Activated B cell treated with CpG ODN at 0.5 μM for 24 hours (primary cell): ENCODE measurements at places on chromosomes 16 and 17. TPM values are rescaled to one million over a fixed set of nuclear protein-coding genes. Genes with fewer than 3 reads are reported as not detected.

GRCh38 chr16:86217001-86217890, 293.1 kb upstream of the FOXF1 start:
- peaks cover 13% of the 10 kb centered on the region for H3K27me3 ChIP-seq
- no peak overlapping the region for H3K27ac ChIP-seq
- peaks cover 29% of the 10 kb centered on the region for H3K4me1 ChIP-seq
- H3K36me3 ChIP-seq = no peaks in the 10 kb centered on the region

DNA sequence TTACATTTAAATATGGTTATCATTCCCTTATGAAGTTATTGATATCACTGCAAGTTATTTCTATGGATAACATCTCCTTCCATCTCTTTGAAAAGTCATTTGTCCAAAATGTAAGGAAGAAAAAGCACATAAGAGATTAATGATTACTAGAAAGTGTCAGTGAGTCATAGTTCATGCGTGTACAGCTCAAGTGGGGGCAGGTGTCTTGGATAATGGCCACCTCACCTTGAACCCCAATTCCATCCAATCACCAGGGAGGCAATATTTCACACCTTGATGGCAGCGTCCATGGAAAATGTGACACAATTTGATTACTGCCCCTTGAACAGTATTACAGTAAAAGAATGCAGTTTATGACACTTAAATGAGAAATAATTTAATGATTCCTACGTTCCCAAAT, 358.3 kb upstream of the SOX9 start:
- H3K27ac ChIP-seq = no peak overlapping the region
- no peak for DNase-seq
- H3K4me1 ChIP-seq = no peaks in the 10 kb centered on the region
- H3K36me3 ChIP-seq = no peaks in the 10 kb centered on the region
- H3K4me3 ChIP-seq = no peak overlapping the region

DNA sequence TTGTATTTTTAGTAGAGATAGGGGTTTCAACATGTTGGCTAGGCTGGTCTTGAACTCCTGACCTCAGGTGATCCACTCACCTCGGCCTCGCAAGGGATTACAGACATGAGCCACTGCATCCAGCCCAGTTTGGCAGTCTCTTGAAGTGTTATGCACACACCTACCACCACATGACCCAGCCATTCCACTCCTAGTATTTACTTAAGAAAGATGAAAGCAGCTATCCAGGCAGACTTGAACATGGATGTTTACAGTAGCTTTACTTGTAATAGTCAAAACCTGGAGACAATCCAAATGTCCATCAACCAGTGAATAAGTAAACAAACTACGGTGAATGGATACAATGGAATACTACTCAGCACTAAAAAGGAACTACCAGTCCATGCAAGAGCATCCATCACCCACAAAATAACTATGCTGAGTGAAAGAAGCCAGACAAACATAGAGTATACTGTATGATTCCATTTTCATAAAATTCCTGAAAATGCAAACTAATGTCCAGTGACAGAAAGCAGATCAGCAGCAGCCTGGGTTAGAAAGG, 37.8 kb upstream of the RASD1 start:
- DNase-seq = no peak
- no peaks in the 10 kb centered on the region for H3K36me3 ChIP-seq
- H3K27me3 ChIP-seq = no peaks in the 10 kb centered on the region
- no peak overlapping the region for H3K27ac ChIP-seq
- no peaks in the 10 kb centered on the region for H3K4me1 ChIP-seq
- no peak overlapping the region for H3K4me3 ChIP-seq

DNA sequence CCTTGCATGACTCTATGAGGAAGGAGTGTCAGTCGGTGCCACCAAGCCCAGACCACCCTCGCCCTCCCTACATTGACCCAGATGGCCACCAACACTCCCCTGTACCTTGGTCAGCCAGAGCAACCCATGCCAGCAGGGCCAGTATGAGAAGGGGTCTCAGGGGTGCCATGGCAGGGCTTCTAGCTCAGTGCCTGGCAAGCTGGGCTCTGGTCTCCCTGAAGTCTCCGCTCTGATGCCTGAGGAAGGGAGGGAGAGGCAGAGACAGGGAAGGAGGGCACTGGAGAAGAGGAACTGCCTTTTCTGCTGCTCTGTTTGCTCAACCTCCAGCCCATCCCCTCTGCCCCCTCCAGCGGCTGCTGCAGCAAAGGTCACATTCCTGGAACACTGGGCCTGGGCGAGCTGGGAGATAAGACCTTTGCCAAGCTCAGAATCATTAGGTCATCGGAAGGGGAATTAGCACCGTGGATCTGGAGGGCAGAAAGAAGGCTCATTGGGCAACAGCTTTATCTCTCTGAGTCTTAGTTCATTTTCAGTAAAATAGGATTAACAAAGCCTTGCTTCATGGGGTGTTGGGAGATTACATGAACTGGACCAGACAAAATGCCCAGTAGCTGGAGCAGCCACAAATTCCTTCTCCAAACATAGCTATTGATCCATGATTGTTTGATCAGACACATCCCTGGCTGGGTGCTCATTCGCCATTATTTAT, at the start of gene VTN:
Gene VTN (minus strand): TSS at position 273 of the 709 bp plus-strand sequence. CDS start 104 bp downstream, at position 169.
- H3K4me3 ChIP-seq = peak within 1 kb of the TSS; percentile 94
- no peaks in the 10 kb centered on the region for H3K27me3 ChIP-seq
- peaks cover 23% of the 10 kb centered on the region for H3K4me1 ChIP-seq

- no peaks in the 10 kb centered on the region for H3K36me3 ChIP-seq
- no peak for DNase-seq
- no peak overlapping the region for H3K4me3 ChIP-seq
These were observed 18.8 kb upstream of the SLC38A10 start for GRCh38 chr17:81313776-81314397.

DNA sequence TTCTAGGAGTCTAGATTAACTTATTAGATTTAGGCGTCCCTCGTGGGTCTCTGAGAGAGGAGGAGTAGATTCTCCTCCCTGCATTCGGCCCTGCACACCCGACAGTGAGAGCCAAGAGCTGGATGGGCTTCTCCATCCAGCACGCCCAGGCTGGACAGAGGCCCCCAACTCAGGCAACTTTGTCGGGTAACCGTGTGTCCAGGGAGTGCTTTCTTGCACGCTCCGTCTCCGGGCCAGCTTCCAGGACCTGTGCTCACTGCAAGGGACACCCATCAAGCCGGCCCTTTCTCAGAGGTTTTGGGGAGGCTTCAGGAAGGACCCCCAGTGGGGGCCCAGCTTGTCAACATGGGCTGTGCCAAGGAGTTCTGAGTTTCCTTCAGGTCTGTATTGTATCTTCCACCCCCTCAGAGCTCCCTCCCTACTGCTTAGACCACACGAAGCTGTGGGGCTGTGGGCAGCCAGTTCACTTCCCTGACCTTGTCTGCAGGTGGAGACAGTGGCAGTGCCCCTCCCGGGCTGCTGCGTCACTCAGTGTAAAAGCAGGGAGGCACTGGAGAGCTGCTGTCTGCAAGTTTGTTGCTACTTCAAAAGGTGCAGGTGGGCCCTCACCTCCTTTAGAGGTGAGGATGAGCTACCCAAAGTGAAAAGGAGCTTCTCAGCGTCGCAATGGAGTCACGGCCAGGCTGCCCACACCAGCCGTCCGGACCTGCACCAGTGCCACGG, 24.0 kb upstream of the C16orf78 start:
- H3K27me3 ChIP-seq = peaks cover 11% of the 10 kb centered on the region
- H3K36me3 ChIP-seq = no peaks in the 10 kb centered on the region
- no peaks in the 10 kb centered on the region for H3K4me1 ChIP-seq

- peaks cover 4% of the 10 kb centered on the region for H3K4me1 ChIP-seq
- no peak for DNase-seq
- no peaks in the 10 kb centered on the region for H3K36me3 ChIP-seq
- peak overlapping the region; percentile 12 for H3K4me3 ChIP-seq
These were observed 9.5 kb downstream of the HOXB4 start for GRCh38 chr17:48568499-48569239.

- H3K4me1 ChIP-seq = peaks cover 74% of the 10 kb centered on the region
- H3K27ac ChIP-seq = peak overlapping the region; percentile 94
- peak; percentile 53 for DNase-seq
- no peaks in the 10 kb centered on the region for H3K36me3 ChIP-seq
- no peaks in the 10 kb centered on the region for H3K27me3 ChIP-seq
- peak overlapping the region; percentile 80 for H3K4me3 ChIP-seq
These were observed 17.7 kb upstream of the RMI2 start for GRCh38 chr16:11327277-11328171.

- H3K4me1 ChIP-seq = peaks cover 16% of the 10 kb centered on the region
- peak overlapping the region; percentile 41 for H3K27ac ChIP-seq
- no peak overlapping the region for H3K4me3 ChIP-seq
- H3K36me3 ChIP-seq = no peaks in the 10 kb centered on the region
- DNase-seq = peak; percentile 64
- H3K27me3 ChIP-seq = no peaks in the 10 kb centered on the region
These were observed 5.1 kb upstream of the NME4 start for GRCh38 chr16:391885-392335.

Gene TLCD2
- 0.02 and 0.04 TPM in 2 replicates for total RNA-seq

Gene RAP1GAP2
- total RNA-seq = 2.5 and 2.6 TPM in 2 replicates
